Stimulated activated CD8-positive, alpha-beta memory T cell treated with anti-CD3 and anti-CD28 coated beads, Interleukin-2, amount 100 ng/mL, for 1 hour (primary cell): ENCODE measurements at places on chromosomes 12 and 14.
A peak's percentile ranks its signal among the peaks of the same experiment; 100 is the strongest.

DNA sequence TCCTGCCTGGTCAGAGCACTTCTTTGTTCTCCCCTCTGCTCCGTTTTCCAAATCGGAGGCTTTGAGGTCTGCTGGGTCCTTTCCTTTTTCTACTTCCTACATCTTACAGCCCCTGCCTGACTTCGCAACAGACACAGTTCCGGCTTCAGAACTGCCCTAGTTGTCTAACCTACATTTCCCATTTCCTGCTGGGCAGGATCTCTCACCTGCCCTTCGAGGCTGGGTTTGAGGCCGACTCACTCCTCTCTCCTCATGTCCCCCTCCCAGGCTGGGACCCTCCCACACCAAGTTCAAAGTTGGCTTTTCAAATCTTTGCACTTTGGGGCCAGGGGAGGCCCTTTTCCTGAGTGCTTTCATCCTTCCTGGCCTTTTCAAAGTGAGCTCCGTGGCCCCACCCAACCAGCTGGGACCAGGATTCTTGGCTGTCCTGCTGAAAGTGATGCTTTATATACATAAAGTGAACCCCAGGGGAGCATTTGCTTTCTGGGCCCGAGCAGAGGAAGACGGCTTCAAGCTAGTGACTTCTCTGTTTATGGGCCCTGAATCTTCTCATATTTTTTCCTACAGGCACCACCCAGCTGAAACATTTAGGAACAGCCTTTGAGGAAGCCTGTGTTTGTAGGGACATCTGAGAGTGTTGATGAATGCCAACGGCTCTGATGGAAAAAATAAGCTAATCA is 281.0 kb upstream of the CRY1 start:
- no peak for DNase-seq

DNA sequence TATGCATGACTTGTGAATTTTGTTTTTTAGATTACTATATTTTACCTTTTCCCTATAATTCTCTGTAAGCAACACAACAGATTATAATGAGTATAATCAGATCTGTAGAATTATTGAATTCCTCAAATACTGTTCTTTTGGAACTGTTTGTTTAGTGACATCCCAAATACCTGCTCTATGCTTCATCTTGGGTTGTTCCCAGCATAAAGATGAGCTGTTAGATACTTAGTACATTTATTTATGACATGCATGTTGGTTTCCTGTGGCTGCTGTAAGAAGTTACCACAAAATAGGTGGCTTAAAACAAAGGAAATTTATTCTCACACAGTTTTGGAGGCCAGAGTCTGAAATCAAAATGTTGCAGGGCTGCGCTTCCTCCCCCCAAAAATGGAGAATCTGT is 78.4 kb downstream of the PTPRR start:
- DNase-seq, result no peak

DNA sequence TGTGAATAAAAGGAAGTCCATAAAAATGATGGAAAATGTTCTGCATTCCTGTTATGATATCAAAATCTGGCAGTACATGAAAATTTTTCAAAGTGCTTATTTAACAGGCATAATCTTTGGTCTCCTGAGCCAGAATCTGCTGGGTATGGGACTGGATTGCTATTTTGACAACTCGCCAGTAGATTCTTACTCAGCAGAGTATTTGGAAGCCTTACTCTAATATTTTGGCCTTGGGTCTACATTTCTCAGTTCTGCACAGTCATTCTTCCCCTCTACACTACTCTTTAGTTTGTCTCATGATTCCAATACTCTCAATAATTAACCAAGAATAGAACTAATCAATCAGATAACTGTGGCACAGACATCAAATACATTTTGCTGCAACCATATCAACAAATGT is 1.1 kb upstream of the SLCO1B1 start:
- DNase-seq, result no peak

- no peak for DNase-seq
Observed at GRCh38 chr12:95337146-95337545, 119.5 kb downstream of the VEZT start.

GRCh38 chr14:35380794-35381193 is 23.8 kb downstream of the NFKBIA start:
- no peak for DNase-seq

DNA sequence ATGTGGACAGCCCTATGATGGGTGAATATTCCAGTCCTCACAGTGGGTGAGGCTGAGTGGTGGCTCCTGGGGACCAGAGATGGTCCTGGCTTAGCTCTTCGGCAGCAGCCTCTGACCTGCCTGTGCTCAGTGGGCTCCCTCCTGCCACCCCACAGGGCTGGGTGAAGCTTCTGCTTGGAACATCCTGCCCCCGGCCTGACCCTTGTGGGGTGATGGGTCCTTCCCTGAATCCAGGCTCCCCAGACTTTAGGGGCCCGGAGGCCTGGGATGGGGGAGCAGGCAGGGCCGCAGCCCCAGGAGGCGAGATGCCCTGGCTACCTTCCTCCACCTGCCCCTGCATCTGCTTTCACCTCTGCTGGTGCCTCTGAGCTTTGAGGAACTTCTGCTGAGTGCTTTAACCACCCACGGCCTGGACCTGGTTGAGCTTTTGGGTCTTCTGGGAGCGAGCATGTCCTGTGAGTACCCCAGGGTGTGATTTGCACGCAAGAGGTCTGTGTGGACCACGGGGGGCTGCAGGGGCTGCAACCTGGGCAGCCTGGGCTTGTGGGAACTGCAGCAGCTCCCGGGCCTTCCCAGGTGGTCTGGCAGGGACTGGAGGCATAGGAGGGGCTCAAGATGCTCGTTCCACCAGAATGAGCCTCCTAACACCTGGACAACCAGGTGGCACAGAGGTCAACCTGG is 159.5 kb downstream of the KIF26A start:
- DNase-seq, result no peak

DNA sequence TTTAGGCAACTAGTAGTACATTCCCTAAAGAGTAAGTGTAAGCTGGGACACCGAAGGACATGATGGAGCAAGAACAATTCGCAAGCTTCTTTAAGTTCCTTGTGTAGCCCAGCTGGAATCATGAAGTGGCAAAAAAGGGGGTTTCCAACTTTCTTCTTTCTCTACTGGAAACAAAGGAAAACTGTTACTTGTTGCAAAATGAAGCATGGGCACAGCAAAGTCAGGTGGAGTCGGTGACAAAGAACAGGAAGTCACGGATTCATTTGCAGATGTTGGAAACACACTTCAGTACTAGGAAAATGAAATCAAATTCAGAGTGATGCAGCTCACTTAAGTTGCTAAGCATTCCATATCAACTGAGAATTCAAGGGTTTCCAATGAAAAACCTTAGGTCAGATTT is 706.9 kb upstream of the STXBP6 start:
- DNase-seq, result no peak

DNA sequence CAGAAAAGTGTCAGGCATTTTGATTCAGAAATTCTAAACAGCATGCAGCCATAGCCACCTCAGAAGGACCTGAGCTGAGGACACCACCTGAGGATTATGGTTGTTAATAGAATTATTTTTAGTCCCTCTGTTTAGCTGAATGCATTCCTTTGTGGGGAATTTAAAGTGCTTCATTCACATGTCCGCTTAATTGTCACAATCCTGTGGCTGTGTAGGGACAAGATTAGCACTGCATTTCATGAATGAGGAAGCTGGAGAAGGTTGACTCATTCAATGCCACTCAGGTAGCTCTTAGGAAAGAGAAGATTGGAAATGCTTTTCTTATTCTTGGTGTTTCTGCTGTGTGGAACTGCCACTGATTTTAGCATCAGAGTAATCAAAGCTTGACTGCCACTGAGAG is 42.0 kb upstream of the KRR1 start:
- no peak for DNase-seq

GRCh38 chr14:58947156-58947555 is 241.3 kb upstream of the DAAM1 start:
- no peak for DNase-seq

DNA sequence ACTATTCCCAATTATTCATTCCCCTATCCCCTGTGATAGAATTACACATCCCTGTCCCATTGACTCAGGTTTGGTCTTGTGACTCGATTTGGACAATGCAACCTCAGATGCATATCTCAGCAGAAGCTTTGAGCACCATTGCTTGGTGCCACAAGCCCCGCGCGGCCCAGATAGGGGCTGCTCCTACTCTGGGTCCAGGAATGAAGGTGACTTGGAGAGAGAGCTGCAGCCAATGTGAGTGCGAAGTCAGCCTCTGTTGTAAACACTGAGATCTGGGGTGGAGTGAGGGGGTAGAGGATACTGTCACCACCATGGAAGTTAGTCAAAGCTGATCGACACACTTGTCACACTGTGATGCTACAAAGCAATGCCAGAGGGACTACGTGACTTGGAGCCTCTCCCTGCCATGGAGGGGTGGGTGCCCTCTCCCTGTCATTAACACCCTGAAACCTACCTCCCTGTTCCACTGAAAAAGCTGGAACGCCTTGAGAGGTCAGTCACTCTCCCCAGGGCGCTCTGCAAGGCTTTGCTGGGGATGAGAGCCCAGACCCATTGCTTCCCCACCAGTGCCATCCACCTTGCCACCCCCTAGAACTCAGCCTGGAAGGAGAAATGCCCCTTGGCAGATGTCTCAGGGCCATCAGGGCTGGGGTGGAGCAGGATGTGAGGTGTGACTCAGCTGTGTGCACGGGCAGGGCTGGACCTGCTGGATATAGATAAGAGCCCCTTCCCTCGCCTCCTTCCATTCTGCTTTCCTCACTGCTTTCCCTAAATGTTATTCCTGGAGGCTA is 6.6 kb upstream of the PLEK2 start:
- DNase-seq, result no peak

DNA sequence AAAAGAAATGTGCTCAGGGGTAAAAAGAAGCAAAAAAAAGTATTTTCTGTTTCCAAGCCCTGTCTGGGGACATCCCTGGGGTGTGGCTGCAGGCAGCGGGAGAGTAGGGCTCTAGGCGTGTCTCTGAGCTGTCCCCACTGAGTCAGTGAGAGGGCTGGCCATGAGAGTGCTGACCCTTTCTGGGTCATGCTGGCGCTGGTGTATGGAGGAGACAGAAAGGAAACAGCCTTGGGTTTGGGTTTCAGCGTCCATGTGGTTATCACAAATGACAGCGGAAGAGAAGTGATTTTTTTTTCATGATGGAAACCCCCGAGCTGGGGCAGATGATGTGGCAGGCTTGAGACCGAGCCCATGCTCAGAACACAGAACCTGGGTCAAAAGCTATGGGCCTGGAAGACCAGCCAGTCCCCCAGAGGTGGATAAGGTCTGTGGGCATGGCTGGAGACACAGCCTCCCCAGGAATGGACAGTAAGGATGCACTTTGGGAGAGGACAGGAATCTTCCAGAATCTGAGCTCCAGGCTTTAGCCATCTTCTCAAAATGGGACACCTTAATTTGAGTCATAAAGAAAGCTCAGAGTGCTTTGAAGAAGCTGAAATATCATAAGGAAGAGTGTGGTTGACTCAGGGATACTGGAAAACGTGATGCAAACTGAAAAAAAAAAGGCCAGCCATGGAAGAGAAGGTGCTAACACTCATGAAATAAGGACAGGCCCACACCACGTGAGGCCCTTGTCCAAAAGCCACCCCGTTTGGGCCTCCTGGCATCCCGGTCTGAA is 36.2 kb downstream of the SYNE3 start:
- DNase-seq, result peak; percentile 6

- no peak for DNase-seq
Observed at GRCh38 chr14:102853648-102854047, 68.8 kb upstream of the AMN start.

GRCh38 chr12:115023279-115024265 is 339.6 kb upstream of the TBX3 start:
- DNase-seq, result no peak

GRCh38 chr12:39364196-39364595 is 78.7 kb downstream of the KIF21A start:
- DNase-seq, result no peak
